ENCODE measurements at places on chromosomes 1 and 21.

- no peak for DNase-seq
Measured at GRCh38 chr1:112905395-112906149, 50.4 kb downstream of the SLC16A1 start.

GRCh38 chr1:181251001-181251712 is 162.7 kb downstream of the IER5 start:
- DNase-seq = no peak

DNA sequence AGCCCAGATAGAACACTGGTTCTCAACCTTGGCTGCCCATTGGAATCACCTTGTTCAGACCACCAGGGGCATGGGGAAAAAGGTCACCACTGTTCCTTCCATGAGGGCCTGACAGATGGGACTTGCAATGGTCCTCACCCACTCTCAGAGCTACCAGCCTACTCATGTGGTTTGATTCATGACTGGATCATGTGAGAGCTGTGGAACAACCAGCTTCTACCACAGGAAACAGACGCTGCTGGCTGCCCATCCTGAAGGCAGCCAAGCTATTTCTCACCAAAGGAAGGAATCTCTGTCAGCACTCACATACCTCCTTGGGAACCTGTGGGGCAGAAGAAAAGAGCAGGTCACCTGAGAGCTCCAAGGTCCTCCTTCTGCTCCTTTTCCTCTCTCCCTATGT is 53.6 kb downstream of the CAPN8 start:
- no peak for DNase-seq

- DNase-seq = no peak
Measured at GRCh38 chr1:201127755-201128455, 921 bp upstream of the ASCL5 start.

- DNase-seq = peak; percentile 31
Measured at GRCh38 chr1:7373251-7373650, 397.8 kb upstream of the VAMP3 start.

- no peak for DNase-seq
Measured at GRCh38 chr1:233242827-233243483, 52.6 kb downstream of the PCNX2 start.

DNA sequence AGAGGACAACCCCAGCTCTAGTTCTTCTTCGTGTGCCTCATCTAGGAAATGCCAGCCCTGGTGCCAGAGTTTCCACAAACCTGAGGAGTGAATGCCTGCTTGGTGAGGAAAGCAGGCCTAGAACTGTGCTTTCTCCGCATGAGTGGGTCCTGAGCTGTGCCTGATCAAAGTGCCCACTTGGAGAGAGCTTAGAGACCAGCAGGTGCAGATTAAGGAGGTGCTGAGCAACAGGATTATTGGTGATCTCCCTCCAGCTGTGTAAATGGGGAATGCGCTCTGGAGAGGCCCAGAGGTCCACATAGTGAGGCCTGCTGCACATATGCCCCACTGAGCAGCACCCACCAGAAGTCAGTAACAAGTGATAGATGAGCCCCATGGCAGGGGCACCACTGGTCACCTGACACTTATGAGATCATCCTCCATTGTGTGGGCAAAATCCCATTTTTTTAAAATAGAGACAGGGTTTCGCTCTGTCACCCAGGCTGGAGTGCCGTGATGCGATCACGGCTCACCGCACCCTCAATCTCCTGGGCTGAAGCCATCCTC is 127.2 kb upstream of the ZC3H12A start:
- DNase-seq = no peak

GRCh38 chr1:246725191-246725590 is 982 bp downstream of the SCCPDH start:
- no peak for DNase-seq

GRCh38 chr1:47229886-47230691 is 1.9 kb downstream of the TAL1 start:
- no peak for DNase-seq

DNA sequence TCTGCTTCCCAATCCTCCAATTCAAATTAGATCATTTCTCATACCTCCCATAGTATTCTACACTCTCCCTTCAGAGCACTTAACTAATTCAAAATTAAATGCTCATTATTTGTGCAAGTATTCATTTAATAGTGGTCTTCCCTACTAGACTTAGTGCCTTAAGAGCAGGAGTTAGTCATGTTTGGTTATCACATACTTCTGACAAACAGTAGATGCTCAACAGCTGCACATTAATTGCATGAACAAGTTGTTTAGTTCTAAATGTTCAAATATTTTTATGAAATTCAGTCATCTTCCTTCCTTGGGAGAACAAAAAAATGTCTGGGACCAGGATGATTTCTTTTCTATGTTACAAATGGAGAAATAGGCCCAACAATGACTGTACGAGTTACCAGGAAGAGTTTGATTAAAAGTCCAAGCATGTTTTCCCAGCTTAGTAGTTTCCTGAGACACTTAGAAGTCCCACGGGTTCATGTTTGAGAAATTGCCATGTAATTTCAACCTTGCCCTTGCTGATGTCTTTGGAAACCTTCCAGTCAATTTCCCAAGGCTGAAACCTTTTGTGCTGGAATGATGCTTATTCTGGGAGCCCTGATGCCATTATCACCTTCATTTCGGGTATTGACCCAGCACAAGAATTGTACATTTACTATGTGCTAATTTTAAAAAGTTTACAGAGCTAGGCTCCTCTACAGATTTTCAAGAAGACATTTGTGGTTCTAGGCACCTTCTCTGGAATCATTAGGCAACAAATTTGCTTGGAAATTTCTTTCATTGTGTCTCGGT is 437.9 kb upstream of the PLXNA2 start:
- no peak for DNase-seq

- no peak for DNase-seq
Measured at GRCh38 chr1:93874025-93874651, 4.9 kb downstream of the DNTTIP2 start.

DNA sequence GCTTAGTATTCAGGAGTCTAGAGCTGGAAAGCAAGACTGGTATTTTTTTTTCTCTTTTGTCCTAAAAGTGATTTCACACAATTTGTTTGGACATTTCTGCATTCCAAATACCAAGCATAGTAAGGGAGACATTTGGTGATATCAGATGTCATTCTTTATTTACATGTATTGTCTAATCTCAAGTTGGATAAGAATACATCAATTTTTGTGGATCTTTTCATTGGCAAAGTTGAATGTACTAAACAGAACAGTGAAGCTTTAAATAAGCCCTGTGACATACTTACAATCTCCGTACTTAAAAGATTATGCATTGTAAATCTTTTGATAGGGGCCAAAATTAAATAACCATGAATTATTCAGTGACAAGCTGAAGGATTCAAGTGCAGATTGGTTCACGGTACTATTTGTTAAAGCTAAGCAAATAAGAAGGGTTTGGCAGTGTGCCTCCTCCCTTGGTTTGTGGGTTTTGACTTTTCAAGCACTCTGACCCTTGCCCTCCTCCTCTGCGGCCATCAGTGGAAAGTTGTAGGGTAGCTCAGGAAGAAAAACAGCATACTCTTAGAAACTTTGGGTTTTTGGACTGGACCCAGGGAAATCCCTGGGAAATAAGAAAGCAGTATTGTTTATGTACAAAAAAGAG is 663.7 kb downstream of the ADGRL2 start:
- DNase-seq = no peak

DNA sequence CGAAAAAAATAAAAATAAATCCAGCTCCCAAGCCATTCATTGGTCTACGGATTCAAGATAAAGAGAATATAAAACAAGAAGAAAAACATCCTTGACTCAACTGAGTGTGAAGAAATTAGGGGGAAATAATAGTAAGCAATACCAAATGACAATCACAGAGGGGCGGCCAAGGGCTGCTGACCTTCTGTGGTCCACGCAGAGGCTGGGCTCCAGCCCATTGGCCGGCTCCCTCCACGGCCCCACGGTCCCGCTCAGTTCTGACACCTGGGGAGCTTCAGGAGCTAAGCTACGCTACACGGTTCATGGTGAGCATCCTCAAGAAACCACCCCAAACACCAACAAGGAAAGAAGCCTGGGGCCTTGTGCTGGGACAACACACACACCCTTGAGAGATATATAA is 400 bp upstream of the KRTAP10-12 start:
- DNase-seq = peak; percentile 46

Measured in activated effector memory CD4-positive, alpha-beta T cell treated with anti-CD3 and anti-CD28 coated beads, Interleukin-2, amount 50 U/mL, for 16 hours (primary cell).